ENCODE measurements at places on chromosomes 2 and 18. TPM values are rescaled to one million over a fixed set of nuclear protein-coding genes. Genes with fewer than 3 reads are reported as not detected.

NMUR1 gene
- 0.09 TPM for total RNA-seq

DNA sequence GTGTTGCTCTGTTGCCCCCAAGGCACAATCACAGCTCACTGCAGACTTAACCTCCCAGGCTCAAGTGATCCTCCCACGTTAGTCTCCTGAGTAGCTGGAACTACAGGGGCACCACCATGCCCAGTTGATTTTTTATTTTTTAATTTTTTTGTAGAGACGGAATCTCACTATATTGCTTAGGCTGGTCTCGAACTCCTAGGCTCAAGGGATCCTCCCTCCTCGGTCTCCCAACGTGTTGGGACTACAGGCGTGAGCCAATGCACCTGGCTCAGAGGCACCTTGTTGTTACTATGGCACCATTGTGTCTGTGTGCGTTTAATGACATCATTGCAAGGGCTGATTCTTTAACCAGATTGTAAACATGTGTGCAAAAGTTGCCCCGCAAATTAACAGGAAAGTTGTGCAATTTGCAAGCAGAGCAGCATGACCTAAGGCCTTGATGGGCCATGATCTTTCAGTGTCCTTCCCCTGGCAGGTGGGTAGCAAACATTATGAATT lies 22.6 kb downstream of the TCF23 start:
- DNase-seq: no peak

- DNase-seq: no peak
These were observed 183.3 kb downstream of the ASXL3 start for GRCh38 chr18:33761363-33761762.

CTLA4 gene
- not detected for total RNA-seq

GRCh38 chr2:102116630-102117471 lies 25.7 kb upstream of the IL1R1 start:
- DNase-seq: no peak

DNA sequence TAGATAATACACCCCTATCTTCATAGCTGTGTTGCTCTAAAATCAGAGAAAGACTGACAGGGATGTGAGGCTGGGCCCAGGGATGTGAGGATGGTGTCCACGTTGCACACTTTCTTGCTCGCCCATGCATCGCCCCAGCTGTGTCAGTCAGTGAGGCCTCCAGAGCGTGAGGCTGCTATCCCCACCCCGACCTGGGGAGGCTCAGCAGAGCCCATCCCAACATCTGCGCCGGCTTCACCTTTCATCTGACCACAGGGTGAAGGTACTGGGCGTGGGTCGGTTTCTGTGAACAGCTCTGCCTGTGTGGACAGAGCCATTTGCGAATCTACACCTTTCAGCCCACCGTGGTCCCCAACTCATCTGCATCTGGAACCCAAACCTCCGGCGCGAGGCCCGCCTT lies 255.7 kb downstream of the HDAC4 start:
- DNase-seq: no peak

DNA sequence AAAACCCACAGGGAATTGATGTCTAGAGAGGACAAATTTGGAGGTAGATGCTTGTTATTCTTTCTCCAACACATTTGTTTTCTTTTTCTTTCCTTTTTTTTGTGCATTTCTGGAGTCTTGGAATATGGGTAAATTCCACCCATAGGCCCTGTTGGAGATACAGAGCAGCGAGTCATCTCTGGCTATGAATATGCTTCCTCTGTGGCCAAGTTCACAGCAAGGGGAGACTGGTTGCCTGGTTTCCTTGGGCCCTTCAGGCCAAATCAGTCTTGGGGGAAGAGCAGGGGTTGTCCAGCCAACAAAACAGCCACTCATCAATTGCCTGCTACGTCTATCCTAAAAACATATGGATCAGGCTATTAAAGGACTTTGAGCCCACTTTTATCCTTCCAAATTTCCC lies 27.5 kb downstream of the SP100 start:
- DNase-seq: no peak

- DNase-seq: peak; percentile 44
These were observed 29.6 kb downstream of the MCEE start for GRCh38 chr2:71100195-71100964.

DNA sequence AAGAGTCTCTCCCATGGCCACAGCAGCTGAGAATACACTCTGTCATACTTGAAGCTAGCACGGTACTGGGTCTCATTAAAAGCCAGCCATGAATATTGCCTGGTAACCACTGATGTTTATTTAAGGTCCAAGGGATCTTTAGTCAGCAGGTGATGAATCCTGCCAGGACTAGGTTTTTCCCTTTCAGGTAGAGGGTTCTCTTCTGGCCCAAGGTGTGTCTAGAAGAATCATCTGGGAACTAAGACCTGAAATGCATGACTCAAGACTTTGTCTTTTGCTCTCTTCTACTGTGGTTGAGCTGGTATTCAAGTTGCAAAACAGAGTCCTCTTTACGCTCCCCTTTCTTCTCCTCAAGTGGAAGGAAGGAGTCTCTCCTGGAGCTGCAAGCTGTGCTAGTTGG lies 400.5 kb upstream of the FSIP2 start:
- DNase-seq: no peak

DNA sequence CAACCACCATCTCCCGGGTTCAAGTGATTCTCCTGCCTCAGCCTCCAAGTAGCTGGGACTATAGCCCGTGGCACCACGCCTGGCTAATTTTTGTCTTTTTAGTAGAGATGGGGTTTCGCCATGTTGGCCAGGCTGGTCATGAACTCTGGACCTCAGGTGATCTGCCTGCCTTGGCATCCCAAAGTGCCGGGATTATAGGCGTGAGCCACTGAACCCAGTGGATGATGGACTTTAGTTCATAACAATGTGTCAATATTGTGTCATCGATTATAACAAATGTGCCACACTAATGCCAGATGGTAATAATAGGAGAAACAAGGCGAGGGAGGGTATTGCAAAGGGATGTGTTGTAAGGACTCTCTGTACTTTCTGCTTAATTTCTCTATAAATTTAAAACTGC lies 216.6 kb downstream of the ZBTB7C start:
- DNase-seq: no peak

DNA sequence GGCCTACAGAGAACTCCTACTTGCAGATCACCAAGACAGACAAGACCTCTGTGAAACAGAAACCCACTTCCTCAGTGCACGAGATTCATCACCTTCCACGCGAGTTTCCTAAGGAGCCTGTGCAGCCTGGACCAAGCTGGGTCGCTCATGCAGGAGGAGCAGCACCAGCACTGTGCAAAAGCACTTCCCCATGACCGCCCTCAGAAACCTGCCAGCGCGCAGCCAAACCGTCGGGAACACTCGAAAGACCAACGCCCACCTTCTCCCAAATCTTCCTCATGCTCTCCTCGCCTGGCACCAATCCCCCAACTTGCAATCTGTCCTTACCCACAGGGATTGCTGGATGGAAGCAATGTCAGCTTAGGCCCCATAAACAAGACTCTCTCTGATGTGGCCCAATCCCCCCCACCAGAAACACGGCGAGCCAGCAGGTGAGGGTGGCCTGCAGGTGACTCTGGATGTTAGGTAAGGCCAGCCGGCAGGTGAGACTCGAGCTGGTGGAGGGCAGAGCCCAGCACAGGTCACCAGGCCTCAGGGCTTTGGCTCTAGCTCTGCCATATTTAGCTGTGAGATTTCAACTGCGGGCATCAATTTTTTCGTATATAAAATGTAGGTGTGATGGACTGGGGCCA lies 69.4 kb downstream of the PXDN start:
- DNase-seq: no peak

Measured in psoas muscle (tissue), 8 donors.